ENCODE measurements at places on chromosomes 1 and 21.

- no peak for DNase-seq
Observed at GRCh38 chr1:7623842-7624241, 147.3 kb upstream of the VAMP3 start.

DNA sequence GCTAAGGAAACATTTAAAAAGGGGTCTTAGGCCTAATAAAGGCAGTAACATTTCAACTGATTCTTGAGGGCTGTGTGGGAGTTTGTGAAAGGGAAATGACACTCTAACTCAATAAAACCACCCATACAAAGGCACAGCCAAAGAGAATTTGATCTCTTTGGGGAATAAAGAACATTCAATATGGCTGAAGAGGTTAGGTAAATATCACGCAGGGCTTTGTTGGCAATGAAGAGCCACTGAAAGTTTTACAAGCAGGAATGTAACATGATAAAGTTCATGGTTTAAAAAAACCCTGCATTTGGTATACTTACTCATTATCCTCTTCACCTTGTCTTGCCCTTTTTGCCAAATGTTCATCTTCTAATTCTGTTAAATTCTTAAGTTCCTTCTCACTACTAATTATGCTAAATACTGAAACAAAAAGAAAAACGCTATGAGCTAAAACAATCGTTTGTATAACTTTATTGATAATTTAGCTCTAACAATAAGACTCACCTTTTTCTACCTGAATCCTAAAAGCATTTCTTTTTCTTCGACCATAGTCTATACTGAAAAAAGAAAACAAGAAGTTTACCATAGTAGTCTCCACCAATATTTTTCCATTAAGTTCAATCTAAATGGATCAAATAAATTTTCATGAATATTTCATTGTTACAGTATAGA is 12.5 kb downstream of the NVL start:
- DNase-seq = no peak

GRCh38 chr1:231584117-231584516 is 42.5 kb upstream of the DISC1 start:
- no peak for DNase-seq

DNA sequence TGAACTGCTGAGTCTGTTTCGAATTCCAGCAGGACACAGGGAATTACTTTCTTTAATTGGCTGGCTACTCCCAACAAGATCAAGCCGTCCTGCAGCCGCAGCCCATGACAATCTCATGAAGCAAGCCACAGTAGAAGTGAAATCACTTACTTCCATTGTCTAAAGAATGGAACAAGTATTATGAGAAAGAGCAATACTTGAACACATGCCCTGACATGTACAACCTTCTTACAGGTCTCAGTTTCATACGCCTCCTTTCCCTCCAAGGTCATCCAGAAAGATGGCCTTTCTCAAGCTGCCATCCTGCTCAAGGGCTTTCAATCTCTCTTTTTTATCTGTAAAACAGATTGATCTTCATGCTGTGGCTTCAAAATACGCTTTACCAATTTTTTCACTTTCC is 85.1 kb downstream of the PCSK9 start:
- no peak for DNase-seq

GRCh38 chr1:201545851-201546492 is 7.0 kb downstream of the NAV1 start:
- DNase-seq = no peak

GRCh38 chr1:238252033-238252802 is 361.5 kb upstream of the ZP4 start:
- peak; percentile 5 for DNase-seq

DNA sequence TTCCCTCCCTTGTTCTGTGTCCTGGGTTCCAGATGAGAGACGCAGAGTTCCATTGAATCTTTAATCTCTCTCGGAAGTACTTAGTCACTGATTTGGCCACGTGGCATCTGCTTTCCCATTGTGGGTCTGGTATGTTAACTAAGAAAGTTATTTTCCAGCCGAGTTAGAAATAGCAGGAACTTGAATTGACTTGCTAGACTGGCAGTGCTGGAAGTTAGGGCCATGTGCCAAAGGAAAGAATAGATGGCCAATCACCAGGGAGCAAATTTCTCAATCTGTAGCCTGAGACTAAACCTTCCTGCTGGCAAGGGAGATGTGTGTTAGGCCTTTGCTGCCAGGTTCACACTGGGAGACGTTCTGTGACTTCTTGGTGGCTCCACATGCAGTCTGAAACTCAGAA is 24.2 kb upstream of the SLFNL1 start:
- DNase-seq = no peak

DNA sequence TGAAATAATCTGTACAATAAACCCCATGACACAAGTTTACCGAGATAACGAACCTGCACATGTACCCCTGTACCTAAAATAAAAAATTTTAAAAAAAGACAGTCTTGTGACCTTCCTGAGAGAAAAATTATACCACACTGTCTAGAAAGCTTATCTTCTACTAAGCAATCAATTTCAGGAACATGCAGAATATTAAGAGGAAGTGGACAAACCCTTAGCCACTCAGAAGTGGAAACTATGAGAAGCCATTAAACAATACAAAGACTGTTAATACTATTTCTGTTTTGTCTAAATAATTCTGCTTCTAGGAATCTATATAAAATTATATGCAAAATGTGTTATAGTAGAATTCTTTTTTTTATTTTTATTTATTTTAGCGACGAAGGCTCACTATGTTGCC is 93.9 kb downstream of the ADAMTS1 start:
- DNase-seq = no peak

GRCh38 chr1:183353597-183353996 is 64.6 kb downstream of the NMNAT2 start:
- no peak for DNase-seq

All from stimulated activated CD4-positive, alpha-beta T cell treated with anti-CD3 and anti-CD28 coated beads, Interleukin-12 subunit alpha, Interleukin-12 subunit beta, amount 100 ng/mL, for 4 hours (primary cell).